ENCODE measurements at places on chromosomes 6 and 20.

DNA sequence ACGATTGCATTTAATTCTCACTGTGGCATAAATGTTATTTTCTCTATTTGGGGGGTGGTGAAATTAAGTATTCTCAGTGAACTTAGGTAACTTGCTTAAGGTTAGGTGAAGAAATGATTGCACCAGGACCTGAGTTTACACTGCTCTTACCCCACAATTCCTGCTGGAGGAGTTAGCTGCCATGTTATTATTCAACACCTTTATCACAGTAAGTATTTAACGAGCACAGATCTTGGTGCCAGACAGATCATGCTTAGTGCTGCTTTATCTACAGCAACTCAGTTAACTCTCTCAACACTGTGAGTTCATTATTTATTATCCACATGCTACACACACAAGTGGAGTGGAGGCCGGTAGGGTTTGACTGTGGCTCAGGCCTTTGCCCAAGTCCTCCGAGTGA, 249.7 kb downstream of the TMEM242 start:
- DNase-seq: no peak

DNA sequence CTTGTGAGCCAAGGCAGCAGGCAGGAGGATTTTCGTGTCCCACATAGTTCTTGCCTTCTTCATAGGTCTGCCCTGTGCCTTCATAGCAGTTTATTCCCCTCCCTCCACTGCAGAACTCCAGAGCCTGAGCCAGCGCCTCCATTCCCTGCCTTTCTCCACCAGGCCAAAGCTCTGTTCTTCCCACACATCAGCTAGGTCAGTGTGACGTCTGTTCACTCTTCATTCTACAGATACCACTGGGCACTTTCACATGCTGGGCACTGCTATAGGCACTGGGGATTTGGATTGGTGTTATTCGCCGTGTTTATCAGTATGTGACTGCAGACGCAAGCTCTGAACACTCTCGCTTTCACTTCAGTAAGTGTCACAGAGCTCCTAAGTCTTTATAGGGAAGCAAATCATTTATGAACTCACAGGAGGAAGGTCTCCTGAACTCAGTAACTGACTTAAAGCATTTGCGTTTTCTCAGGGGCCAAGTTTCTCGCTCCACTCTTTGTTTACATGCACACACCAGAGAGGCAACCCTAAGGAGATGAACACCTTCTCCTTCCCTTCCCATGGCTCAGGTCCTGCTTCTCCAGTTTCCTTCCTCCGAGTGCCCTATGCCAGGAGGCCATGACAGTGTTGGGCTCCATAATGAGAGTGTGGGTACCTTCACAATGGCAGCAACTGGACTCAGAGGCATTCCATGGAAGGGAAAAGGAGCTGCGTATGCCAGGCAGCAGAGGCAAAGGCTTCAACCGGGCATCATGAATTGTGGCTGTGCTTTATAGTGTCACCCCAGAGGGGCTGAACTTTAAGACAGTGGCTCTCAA, 6.3 kb upstream of the APMAP start:
- no peak for DNase-seq

DNA sequence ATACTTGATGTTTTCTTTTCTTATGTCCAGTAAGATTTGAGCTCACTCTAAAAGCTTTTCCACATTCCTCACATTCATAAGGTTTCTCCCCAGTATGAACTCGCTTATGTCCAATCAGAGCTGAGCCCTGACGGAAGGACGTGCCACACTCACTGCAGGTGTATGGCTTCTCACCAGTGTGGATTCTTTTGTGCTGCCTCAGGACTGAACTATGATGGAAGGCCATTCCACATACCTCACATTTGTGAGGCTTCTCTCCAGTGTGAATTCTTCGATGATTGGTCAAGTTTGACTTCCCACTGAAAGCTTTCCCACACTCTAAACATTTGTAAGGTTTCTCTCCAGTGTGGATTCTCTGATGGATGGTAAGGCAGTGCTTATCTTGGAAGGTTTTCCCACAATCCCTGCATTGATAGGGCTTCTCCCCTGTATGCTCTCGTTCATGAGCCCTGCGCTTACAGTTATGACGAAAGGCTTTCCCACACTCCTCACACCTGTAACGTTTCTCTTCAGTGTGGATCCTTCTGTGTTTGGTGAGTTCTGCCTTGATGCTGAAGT, 9.9 kb downstream of the ZNF311 start:
- no peak for DNase-seq

GRCh38 chr6:166621114-166621540, 5.9 kb downstream of the RPS6KA2 start:
- no peak for DNase-seq

Measured in A673 (cell line).